CD4-positive, alpha-beta T cell (primary cell): ENCODE measurements at places on chromosomes 13 and 19. TPM values are rescaled to one million over a fixed set of nuclear protein-coding genes. Genes with fewer than 3 reads are reported as not detected.

- H3K27ac ChIP-seq: no peak overlapping the region
- H3K4me3 ChIP-seq: no peak overlapping the region
- no peaks in the 10 kb centered on the region for H3K27me3 ChIP-seq
- DNase-seq: no peak
- no peaks in the 10 kb centered on the region for H3K36me3 ChIP-seq
Observed at GRCh38 chr13:93318534-93319254, 92.1 kb downstream of the GPC6 start.

DNA sequence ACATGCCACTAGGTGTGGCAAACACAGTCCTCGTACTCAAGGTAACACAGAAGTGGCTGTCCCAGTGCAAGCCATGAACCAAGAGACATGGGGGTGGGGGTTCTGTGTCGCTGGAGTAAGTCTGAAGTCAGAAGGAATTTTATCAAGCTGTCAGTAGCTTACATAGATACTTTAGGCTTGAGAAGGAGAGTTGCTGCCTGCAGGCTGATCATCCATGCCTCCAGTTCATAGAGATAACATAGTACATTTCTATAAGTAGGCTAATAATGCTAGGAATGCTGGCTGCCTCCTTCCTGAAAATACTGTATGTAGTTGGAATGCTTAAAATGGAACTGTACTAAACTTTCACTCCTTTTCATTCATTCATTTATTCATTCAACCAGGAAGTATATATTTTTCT lies 70.1 kb downstream of the CAB39L start:
- H3K4me3 ChIP-seq: no peak overlapping the region
- H3K4me1 ChIP-seq: peaks cover 19% of the 10 kb centered on the region
- no peaks in the 10 kb centered on the region for H3K27me3 ChIP-seq

DNA sequence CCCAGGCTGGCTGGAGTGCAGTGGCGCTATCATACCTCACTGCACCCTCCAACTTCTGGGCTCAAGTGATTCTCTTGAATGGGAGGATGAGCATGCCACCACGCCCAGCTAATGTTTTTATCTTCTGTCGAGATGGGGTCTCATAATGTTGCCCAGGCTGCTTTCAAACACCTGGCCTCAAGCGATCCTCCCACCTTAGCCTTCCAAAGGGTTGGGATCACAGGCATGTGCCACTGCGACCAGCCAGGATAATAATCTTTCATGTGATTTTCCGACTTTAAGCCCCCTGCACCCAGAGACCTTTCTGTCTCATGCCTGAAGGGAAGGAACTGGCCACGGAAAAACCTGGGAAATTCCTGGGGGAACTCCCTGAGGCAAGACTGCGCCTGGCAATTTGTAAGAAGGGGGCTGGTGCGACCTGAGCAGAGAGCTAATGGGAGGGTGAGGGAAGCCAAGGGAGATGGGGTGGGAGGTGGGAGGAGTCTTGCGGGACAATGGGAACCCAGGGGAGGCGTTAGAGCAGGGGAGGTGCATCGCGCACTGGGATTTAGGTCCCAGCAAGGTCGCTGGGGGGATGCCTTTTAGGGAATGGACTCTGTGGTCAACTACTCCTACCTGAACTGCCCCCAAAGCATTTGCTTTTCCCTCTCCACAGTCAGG lies 1.2 kb upstream of the CCDC124 start:
- DNase-seq: no peak
- no peaks in the 10 kb centered on the region for H3K27me3 ChIP-seq
- peak overlapping the region; percentile 76 for H3K4me3 ChIP-seq
- H3K36me3 ChIP-seq: peaks cover 4% of the 10 kb centered on the region
- H3K4me1 ChIP-seq: peaks cover 22% of the 10 kb centered on the region
- H3K27ac ChIP-seq: no peak overlapping the region

DNA sequence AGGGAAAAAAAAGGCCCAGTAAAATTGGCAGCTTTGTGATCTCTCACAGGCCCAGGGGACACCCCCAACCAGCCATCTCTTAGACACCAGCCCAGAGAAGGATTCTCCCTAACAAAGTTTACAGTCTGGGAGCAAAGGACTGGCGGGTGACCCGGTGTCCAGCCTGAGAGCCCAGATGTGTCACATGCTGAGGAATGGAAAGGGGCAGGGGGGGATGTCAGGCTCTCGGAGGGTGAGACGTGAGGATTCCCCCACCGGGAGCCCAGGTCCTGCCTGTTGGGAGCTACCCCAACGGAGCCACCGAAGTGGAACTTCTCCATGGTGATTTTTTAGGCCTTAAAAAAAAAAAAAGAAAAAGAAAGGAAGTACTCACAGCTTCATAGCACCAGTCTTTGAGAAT lies 4.8 kb upstream of the CTXN1 start:
- no peak overlapping the region for H3K27ac ChIP-seq
- H3K4me3 ChIP-seq: no peak overlapping the region
- DNase-seq: no peak
- peaks cover 57% of the 10 kb centered on the region for H3K36me3 ChIP-seq
- no peaks in the 10 kb centered on the region for H3K27me3 ChIP-seq

- H3K27me3 ChIP-seq: no peaks in the 10 kb centered on the region
- no peak for DNase-seq
- H3K27ac ChIP-seq: no peak overlapping the region
- no peaks in the 10 kb centered on the region for H3K4me1 ChIP-seq
- no peaks in the 10 kb centered on the region for H3K36me3 ChIP-seq
Observed at GRCh38 chr13:91101381-91101780, 246.1 kb upstream of the MIR17HG start.

DNA sequence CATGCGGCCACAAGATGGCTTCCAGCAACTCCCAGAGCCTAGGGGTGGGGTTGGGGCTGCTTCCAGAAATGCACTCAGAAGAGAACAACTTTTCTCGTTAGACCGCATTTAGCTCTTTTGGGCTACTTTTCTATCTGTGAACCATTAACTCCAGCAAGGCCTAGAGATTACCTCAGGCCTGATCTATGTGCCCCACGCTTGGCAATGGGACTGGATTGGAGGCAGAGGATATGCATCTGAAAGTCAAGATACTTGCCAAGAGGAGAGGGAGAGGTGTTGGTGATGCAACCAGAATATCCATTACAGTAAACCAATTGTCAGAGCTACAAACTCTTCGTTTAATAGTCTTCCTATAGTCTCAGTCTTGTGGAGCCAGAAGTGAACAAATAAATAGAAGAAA lies 177.7 kb downstream of the TDRD3 start:
- H3K4me3 ChIP-seq: no peak overlapping the region
- no peaks in the 10 kb centered on the region for H3K4me1 ChIP-seq
- peaks cover under 1% of the 10 kb centered on the region for H3K36me3 ChIP-seq
- no peaks in the 10 kb centered on the region for H3K27me3 ChIP-seq

GRCh38 chr13:109348519-109349258 lies 437.7 kb downstream of the IRS2 start:
- no peak overlapping the region for H3K27ac ChIP-seq
- no peak overlapping the region for H3K4me3 ChIP-seq
- no peaks in the 10 kb centered on the region for H3K27me3 ChIP-seq
- DNase-seq: no peak

C19orf73 gene
- 1.5 TPM for total RNA-seq

PGLYRP1 gene
- not detected for total RNA-seq

SNRPA gene
- 76.7 TPM for total RNA-seq

NCR1 gene
- not detected for total RNA-seq

SLC10A2 gene
- not detected for total RNA-seq

ZFP30 gene
- total RNA-seq: 3.6 TPM
